ENCODE measurements at places on chromosomes 3 and 15.
A peak's percentile ranks its signal among the peaks of the same experiment; 100 is the strongest.

GRCh38 chr3:16808393-16809107 is 76.2 kb upstream of the PLCL2 start:
- DNase-seq = no peak

DNA sequence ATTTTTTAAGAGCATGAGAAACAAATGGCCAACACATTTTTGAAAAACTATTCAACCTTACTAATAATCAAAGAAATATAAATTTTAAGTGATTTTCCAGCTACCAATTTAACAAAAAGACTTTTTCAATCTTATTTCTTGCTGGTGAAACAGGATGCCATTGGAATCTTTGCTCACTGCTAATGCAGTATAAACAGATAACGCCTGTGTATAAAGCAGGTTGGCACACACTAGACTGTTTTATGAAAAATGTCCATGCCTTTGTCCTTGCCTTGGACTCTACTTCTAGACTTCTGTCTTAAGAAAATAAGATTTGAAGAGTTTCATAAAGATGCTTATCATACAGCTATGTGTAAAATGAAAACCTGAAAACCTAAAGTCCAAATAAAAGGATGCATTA is 5.0 kb upstream of the VGLL4 start:
- no peak for DNase-seq

DNA sequence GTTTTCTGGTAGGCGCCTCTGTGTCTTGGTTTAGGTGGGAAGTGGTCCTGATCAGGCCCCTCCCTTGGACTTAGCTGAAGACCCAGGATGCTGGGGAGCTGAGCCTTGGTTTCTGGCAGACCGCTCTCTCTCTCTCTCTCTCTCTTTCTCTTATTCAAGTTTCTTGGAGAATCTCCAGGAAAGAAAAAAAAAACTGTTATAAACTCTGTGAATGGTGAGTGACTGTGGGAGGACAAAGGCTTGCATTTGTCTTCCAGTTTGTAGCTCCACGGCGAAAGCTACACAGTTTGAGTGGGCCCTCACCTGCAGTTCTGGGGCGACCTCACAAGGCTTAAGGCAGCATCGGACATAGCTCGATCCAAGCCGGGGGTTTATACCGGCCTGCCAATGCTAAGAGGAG is 7.5 kb downstream of the DET1 start:
- no peak for DNase-seq

DNA sequence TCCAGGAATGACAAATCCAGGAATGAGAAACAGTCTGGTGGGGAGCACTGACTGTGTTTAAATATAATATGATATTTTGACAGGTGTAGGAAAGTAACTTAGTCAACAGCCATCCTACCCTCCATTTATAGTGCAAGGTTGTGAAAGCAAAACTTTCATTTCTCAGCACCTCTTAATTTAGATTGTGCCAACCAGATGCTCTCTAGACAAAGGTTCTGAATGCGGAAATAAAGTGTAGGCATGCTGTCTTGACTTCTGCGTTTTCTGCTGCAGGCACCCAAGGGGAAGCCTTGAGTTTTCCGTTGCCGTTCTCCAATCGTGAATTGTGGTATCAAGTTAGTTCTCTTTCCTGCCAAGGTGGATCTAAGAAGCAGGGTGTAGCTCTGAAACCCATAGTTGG is 261.9 kb upstream of the SUCLG2 start:
- no peak for DNase-seq

GRCh38 chr15:71945012-71945411 is 134.7 kb downstream of the NR2E3 start:
- DNase-seq = no peak

GRCh38 chr3:67598814-67599556 is 55.4 kb downstream of the SUCLG2 start:
- DNase-seq = no peak

GRCh38 chr3:105402287-105402801 is 35.6 kb downstream of the ALCAM start:
- DNase-seq = no peak

DNA sequence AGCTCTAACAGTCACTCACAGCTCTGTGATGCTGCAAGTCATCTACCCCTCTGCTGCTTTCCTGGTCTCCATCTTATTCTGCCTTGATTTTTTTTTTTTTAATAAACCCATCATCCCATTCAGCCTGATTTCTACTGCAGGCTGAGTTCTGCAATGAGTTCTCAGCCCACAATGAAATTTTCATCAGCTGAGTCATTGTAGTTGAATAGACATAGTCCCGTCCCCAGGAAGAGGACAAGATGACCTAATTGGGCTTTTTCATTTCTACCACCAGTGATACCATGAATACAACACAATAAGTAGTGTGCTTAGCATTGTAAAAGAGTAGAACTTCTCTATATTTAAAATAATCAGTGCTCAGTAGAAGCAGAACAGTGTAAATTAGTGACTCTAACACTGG is 59.3 kb downstream of the C3orf85 start:
- no peak for DNase-seq

- no peak for DNase-seq
Measured at GRCh38 chr3:155941354-155941753, 70.9 kb downstream of the GMPS start.

GRCh38 chr15:90994059-90994416 is 297 bp downstream of the PRC1 start:
- no peak for DNase-seq

GRCh38 chr15:89472785-89473256 is 23.6 kb downstream of the RHCG start:
- no peak for DNase-seq

- DNase-seq = no peak
Measured at GRCh38 chr3:152209776-152210175, 59.0 kb upstream of the MBNL1 start.

DNA sequence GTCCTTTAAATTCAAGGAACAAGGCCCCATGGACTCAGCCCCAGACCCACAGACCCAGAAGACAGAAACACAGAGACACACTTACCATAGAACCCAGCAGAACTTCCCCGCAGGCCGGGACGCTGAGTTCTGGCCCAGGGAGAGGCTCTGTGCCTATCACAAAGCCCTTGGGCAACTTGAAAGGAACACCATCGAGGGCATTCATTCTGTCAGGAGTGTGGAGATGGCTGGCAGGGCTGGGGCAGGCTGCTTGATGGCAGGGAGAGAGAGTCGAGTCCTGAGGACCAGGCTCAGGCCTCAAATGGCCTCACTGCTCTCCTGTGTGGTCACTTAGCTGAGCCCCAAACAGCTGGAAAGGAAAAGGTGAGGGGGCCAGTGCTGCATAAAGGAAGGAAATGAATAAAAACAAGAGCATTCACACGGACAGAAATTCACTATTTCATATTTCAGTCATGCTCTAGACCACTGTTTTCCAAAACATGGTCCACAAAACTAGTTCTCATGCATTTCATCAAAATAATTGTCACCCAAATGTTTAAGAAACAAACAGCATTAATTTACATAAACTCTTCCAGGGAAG is 8.9 kb downstream of the UBAP1L start:
- peak; percentile 48 for DNase-seq

DNA sequence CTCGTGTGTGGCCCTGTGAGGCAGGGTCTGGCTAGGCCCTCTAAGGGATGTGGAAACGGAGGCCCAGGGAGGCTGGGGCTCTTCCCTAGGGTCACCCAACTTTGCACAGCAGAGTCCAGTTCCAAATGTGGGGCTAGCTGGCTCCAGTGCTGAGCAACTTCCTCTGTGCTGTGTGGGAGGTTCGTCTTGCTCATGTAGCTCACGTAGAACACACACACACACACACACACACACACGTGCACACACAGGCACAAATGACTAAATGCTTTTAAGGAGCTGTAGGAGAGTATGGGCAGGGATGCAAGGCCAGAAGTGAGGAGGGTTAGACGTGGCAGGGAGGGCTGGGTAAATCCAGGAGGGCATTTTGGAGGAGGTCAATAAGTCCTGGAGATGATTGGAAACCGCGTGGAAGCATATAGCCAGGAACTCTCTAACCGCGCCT is 213.8 kb downstream of the RPLP1 start:
- no peak for DNase-seq

DNA sequence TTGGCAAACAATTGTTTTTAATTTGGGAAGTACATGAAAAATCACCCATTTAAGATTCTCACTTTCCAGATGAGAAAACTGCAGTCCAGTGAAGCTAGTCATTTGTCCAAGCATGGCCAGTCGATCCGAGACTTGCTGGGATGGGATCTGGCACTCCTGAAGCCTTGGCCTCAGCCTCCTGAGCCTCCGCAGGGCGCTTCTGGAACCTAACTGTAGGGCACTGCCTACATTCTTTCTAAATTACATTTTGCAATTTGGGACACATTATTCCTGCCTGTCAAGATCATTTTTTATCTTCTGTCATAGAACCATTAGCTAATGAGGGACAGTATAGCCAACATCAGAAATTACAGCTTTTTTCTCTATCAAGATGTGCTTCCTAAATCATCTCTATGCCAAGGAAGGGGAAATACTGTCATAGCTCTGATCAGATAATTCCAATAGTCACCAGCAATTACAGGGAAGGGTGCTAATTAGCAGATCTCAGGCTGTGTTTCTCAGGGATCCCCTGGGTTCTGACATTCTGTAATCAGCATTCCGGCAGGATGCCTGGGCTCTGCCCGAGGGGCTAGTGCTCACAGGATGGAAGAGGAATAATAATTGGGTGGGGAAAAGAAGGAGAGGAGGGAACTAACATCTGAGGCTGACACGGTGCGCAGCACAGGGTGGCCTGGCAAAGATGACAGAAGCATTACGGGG is 28.3 kb downstream of the ANAPC13 start:
- DNase-seq = no peak

DNA sequence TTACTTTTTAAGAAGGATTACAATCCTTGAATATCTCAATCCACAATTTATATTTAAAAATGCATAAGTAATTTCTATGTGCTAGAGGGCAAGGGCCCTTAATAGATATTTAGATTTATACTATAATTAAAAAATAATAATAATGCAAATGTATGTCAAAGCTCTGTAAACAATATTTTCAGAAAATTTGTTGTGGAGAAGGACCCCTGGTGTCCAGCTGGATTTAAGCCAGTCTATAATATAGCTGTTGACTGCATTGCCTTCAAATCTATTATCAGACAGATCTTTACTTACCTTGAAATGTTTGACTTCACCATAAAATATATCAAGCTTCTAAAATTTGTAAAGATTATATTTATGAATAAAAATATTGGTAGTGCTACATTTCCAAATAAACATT is 65.6 kb downstream of the ZBTB20 start:
- DNase-seq = no peak

- no peak for DNase-seq
Measured at GRCh38 chr15:100158356-100158755, 183.4 kb downstream of the ADAMTS17 start.

DNA sequence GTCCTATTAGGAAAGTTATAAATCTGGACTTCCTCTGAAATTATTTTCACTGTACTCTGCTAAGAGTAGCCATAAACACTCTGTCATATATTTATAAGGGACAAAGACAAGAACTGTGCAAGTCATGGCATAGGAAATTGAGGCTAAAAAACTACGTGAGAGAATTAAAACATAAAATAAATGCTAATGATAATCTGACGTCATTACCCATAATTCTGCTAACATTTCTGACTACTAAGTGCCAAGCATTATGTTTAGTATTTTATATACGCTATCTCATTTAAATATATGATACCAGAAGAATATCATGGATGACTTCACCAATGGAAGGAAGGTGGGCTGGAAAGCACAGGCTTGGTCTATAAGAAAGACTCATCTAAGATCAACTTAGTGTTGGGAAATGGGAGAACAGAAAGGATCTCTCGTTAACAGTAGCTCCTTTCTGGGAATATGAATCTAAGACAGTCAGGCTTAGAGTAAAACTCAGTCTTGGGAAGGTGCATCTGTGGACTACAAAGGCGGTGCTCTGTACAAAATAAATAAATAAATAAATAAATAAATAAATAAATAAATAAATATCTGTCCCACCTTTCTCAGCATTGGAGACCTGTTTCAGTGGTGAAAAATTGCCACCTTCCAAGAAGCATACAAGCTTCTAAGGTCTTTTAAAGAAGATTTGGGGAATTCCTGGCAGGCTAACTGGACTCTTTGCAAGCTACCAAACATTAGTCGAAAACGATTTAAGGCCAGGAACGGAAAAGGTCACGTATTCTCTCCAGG is 267.4 kb downstream of the CGGBP1 start:
- no peak for DNase-seq

- no peak for DNase-seq
Measured at GRCh38 chr15:39939487-39940452, 5.9 kb downstream of the EIF2AK4 start.

DNA sequence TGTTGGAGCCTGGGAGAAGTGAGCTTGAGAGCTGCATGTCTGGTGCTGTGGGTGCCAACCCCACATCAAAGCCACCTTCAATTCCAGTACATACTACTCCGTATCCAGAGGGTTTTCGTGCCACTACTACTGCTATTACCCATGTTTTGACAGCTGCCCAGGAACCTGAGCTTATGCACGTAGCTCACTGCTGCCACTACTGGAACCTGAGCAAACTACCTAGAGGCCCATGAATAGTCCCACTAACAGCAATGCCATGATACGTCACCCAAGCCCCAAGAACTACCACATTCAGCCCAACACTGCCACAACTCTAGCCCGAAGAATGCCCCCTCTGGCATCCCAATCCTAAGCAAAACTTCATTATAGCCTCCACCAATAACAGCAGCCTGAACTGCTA is 215.2 kb upstream of the BCHE start:
- no peak for DNase-seq

DNA sequence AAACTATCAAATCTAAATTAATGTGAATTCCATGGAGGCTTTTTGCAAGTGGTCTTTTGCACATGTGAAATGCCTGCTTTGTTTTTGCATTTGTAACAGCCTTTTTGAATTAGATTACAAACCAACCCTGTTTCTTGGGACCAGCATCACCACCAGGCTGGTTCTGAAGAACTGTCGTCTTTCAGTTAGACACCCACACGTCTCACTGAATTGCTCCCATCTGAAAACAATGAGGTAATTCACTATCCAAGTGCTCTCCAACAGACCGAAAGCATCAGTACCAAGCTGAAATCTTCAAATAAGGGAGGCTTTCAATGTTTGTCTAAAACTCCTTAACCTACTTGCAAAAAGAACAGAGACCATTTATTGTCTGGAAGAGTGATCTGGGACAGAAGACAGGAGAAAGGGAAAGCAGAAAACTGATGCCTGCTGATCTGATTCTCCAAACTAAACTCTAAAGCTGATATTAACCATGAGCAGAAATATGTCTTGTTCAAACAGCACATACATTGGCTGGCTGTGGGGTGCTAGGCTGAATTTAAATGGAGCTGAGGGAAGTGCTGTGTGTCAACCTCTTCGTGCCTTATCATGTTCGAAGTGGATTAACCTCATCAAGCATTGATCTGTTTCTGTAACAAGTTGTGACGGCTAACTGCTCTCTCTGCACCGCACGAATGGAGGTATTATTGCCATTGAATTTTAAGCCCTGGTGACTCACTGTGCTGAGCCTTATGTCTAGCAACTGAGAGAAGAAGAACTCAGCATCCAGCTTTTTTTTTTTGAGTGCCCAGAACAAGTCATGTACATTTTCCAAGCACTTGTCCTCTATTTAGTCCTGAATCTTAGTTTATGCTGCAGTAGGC is 213.7 kb upstream of the P2RY1 start:
- no peak for DNase-seq

Data from activated naive CD4-positive, alpha-beta T cell treated with anti-CD3 and anti-CD28 coated beads, Interleukin-2, amount 50 U/mL, for 72 hours (primary cell).